Sigmoid colon (tissue), 7 donors: ENCODE measurements at places on chromosomes 6 and 20. TPM values are rescaled to one million over a fixed set of nuclear protein-coding genes. Genes with fewer than 3 reads are reported as not detected.

- H3K27me3 ChIP-seq, result no peaks in the 10 kb centered on the region
- DNase-seq, result no peak
- peak overlapping the region; percentile 51 for H3K4me3 ChIP-seq
- H3K36me3 ChIP-seq, result no peaks in the 10 kb centered on the region
- peak overlapping the region; percentile 85 for H3K27ac ChIP-seq
Observed at GRCh38 chr6:85866370-85866730, 223.7 kb upstream of the SYNCRIP start.

- no peaks in the 10 kb centered on the region for H3K36me3 ChIP-seq
- no peak overlapping the region for H3K4me3 ChIP-seq
- H3K27me3 ChIP-seq, result peaks cover 13% of the 10 kb centered on the region
- DNase-seq, result no peak
- H3K27ac ChIP-seq, result no peak overlapping the region
Observed at GRCh38 chr20:63114006-63114692, 101.8 kb downstream of the YTHDF1 start.

GRCh38 chr6:160327981-160328380 lies 20.2 kb upstream of the SLC22A3 start:
- no peaks in the 10 kb centered on the region for H3K27me3 ChIP-seq
- no peak for DNase-seq
- H3K4me3 ChIP-seq, result no peak overlapping the region

DNA sequence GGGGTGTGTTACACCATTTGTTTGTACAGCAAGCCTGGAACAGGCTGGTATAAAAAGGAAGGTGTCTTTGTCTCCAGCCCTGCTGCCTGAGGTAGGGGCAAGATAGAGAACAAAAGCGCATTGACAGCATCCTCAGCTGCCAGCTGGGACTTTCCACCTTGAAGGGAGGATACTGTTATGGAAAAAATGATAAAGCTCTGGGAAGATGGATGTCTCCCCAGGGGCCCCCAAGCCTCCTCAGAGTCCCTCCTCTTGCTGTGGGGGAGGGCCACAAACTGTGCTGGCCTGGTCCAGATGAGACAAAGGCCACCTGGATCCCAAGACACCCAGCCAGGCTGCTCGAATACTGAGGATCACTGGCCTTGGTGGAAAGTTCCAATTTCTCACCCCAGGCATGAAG lies 13.0 kb downstream of the REM1 start:
- peak; percentile 86 for DNase-seq
- H3K4me3 ChIP-seq, result no peak overlapping the region
- peaks cover 5% of the 10 kb centered on the region for H3K27me3 ChIP-seq
- H3K27ac ChIP-seq, result peak overlapping the region; percentile 63
- no peaks in the 10 kb centered on the region for H3K36me3 ChIP-seq
- H3K4me1 ChIP-seq, result no peaks in the 10 kb centered on the region

DNA sequence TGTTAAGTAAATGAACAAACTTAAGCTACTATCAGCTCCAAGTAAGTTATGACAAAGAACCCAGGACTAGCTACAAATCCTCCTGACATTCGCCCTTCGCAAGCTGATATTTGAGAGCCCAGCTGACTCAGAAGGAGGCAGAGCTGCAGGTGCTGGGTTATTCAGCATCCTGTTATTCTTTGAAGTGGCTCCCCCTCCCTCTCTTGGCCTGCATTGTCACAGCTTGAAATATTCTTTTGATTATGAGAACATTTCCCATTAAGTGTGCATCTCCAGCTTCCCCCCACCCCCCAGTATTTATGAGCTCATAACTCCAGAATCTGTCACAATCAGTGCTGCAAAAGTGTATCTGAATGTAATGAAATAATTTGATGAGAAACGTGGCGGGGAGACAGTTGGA lies 78.8 kb upstream of the RALY start:
- no peak overlapping the region for H3K27ac ChIP-seq
- DNase-seq, result no peak
- no peak overlapping the region for H3K4me3 ChIP-seq
- peaks cover 5% of the 10 kb centered on the region for H3K4me1 ChIP-seq
- no peaks in the 10 kb centered on the region for H3K36me3 ChIP-seq
- H3K27me3 ChIP-seq, result no peaks in the 10 kb centered on the region

The SH3BGRL2 gene
- total RNA-seq, result 16.0 TPM

The THBS2 gene
- 38.9 TPM for total RNA-seq

The ARFGEF3 gene
- 3.0 TPM for total RNA-seq

The SCP2D1 gene
- not detected for total RNA-seq
